A549 treated with RU486 at 1 μM for 4 hours (cell line): ENCODE measurements at places on chromosomes 12 and 14. TPM values are rescaled to one million over a fixed set of nuclear protein-coding genes. Genes with fewer than 3 reads are reported as not detected.

The ESRRB gene
- total RNA-seq = 0.14 to 0.38 TPM (median 0.20 TPM) in 5 replicates

The KLRD1 gene
- not detected in 5 replicates for total RNA-seq

The SLCO1A2 gene
- total RNA-seq = 0.02 TPM in 1 of 5 replicates, not detected in the others

The PRB2 gene
- not detected in 5 replicates for total RNA-seq

The MYG1 gene
- total RNA-seq = 74.9 to 114 TPM (median 93.0 TPM) in 5 replicates

The EPYC gene
- total RNA-seq = not detected in 5 replicates

The ADAM20 gene
- not detected in 5 replicates for total RNA-seq

The CCDC196 gene
- not detected in 5 replicates for total RNA-seq

The RAPGEF3 gene
- 0.27 to 0.78 TPM (median 0.53 TPM) in 5 replicates for total RNA-seq

The INHBC gene
- total RNA-seq = not detected in 5 replicates

The HOXC9 gene
- 11.4 to 14.1 TPM (median 13.1 TPM) in 5 replicates for total RNA-seq

The OR10G3 gene
- not detected in 5 replicates for total RNA-seq

The ADAM21 gene
- total RNA-seq = 0.07 TPM in 1 of 5 replicates, not detected in the others

The TGM1 gene
- 0.53 to 1.1 TPM (median 1.0 TPM) in 5 replicates for total RNA-seq

The LRP1-AS gene
- total RNA-seq = not detected in 5 replicates

The ARMH4 gene
- total RNA-seq = 0.30 to 0.99 TPM (median 0.55 TPM) in 5 replicates
